ENCODE measurements at places on chromosomes 7 and 10.
A peak's percentile ranks its signal among the peaks of the same experiment; 100 is the strongest.

DNA sequence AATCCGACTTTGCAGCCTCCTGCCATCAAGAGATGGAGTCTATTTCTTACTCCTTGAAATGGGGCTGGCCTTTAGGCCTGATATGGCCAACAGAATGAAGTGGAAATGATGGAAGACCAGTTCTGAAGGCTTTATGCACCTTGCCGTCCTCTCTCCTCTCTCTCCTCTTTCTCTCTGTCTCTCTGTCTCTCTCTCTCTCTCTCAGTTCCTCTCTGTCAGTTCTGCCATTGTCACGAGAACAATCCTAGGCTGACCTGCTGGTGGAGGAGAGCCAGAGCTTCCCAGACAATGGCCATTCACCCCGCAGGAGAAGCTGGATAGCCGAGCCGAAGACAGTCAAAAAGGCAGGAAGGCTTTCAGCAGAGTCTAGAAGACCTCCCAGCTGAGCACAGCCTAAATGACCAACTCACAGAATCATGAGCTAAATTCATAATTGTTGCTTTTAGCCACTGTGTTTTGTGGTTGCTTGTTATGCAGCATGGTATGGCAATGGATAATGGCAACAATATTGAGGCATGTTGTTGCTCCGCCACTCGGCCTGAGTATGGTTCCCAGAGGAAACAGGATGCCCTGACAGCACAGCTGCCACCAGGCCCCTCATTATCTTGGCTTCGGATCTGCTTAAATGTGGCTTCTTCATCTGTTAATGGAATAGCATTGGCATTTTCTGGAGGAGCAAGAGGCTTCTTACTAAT, 35.5 kb downstream of the FRMPD2 start:
- DNase-seq, result no peak

DNA sequence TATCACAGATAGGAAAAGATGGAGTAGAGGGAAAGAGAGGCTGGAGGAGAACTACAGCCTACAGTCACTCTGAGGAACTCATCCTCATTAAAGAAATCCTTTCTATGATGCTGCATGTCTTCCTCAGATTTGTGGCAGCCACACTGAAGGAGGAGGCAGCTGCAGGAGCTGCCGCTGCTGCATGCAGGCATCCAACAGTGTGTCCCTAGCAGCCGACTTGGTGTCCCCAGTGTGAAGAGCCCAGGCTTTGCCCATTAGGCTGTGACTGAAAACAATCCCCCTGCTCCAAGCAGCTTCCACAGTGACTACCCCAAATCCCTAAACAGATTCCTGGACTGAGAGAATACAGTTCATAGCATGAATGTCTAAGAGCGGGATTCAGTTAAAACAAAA, 23.1 kb downstream of the SKIDA1 start:
- no peak for DNase-seq

GRCh38 chr7:67309764-67310549, 313.3 kb downstream of the TYW1 start:
- DNase-seq, result no peak

DNA sequence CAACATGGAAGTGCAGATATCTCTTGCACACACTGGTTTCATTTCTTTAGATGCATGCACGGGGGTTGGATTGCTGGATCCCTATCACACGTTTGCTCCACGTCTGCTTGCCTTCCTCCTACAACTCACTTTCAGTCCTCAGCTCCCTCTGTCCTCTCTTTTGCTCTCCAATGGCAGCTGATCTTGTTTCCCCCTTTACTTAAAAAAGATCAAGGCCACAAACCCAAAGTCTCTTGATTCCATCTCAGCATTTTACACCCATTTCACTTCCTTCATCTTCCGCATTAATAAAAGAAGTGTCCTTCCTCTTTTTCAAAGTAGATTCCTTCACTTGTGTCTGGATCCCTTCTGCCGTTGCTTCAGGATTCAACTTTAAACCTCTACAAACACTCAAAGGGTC, 245.2 kb downstream of the DOCK4 start:
- DNase-seq, result no peak

- DNase-seq, result no peak
Measured at GRCh38 chr7:122628651-122629411, 70.1 kb downstream of the RNF133 start.

- DNase-seq, result no peak
Measured at GRCh38 chr10:97131666-97132065, 54.1 kb downstream of the SLIT1 start.

DNA sequence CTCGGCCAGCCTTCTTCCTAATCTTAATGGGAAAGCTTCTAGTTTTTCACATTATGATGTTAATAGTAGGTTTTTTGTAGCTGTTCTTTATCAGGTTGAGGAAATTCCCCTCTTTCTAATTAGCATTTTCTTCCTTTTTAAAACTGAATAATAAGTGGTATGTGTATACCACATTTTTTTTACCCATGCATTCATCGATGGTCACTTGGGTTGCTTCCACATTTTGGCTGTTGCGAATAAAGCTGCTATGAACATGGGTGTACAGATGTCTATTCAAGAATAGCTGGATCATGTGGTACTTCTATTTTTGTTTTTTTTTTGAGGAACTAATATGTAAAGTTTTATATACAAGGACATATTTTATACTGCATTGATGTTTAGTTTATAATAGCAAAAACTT, 44.3 kb downstream of the NRF1 start:
- no peak for DNase-seq

GRCh38 chr10:42783181-42783549, 570 bp downstream of the BMS1 start:
- no peak for DNase-seq

GRCh38 chr7:91344911-91345310, 80.7 kb downstream of the FZD1 start:
- DNase-seq, result no peak

DNA sequence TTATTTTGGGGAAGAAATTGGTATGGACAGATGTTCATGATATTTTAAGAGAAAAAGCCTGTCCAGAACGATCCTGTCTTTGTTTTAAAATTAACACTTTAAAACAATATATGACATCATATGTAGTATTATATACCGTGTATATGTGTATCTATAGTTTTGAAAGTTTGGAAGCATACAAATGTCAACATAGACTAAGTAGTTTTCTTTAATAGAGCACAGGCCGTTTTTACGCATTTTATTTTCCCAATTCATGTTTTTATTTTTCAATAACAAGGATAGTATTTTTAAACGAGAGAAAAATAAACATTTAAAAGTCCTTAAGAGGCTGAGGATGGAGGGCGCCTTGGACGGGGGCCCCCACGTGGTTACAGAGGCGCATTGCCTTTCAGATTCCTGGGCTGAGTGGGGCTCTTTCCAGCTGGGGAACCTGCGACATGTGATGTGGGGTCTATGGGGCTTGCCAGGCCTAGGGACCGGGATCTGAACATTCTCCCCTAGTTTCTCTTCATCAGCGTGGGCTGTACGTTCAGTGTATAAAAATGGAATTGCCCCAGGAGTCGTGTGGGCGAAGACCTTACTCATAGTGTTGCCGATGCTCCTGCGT, 127.8 kb upstream of the ZNF746 start:
- no peak for DNase-seq

- DNase-seq, result no peak
Measured at GRCh38 chr7:12661581-12661980, 25.9 kb upstream of the ARL4A start.

DNA sequence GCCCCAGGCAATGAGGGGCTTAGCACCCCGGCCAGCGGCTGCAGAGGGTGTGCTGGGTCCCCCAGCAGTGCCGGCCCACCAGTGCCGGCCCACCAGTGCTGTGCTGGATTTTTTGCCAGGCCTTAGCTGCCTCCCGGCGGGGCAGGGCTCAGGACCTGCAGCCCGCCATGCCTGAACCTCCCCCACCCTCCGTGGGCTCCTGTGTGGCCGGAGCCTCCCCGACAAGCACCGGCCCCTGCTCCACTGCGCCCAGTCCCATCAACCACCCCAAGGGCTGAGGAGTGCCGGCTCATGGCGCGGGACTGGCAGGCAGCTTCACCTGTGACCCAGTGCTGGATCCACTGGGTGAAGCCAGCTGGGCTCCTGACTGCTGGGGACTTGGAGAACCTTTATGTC, 3.5 kb upstream of the ACSL5 start:
- DNase-seq, result no peak

- DNase-seq, result no peak
Measured at GRCh38 chr10:130751851-130752250, 559.7 kb downstream of the TCERG1L start.

GRCh38 chr7:90446137-90446899, 23.1 kb upstream of the PTTG1IP2 start:
- DNase-seq, result no peak

DNA sequence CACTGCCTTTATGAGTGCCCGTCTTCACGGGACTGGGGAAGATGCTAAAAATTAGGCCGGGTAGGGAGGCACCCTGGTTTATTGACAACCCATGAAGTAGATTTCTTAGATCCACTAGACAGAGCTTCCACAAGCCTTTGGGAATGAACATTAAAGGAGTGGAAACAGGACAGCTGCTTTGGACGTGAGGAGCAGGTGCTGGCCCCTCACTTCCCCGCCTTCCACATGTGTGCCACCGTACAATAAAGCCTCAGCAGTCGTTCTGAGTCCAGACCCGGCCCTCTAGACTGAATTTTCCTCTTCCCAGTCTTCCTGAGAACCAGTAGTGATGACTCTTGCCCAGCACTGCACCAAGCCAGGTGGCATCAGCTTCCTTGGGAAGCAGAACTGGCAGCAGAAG, 282.4 kb downstream of the CELF2 start:
- DNase-seq, result no peak

DNA sequence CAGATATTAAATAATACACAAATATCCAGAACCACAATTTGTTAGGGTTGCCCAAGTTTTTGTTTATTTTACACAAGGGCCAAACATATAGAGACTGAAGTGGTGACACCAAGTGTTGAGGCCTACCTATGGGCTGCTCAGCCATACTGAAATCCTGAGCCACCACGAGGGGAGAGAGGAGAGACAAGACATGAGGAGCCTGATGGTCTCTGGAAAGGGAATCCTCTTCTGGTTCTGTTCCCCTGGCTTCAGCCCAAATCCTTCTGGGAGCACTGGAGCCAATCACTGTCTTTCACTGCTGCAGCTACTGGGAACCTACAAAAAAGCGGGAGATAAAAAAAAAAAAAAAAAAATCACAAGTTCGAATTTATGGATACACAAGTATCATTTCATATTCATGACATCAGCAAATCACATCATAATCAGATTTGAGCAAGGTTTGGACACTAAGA, 1.9 kb downstream of the SKIDA1 start:
- DNase-seq, result no peak

DNA sequence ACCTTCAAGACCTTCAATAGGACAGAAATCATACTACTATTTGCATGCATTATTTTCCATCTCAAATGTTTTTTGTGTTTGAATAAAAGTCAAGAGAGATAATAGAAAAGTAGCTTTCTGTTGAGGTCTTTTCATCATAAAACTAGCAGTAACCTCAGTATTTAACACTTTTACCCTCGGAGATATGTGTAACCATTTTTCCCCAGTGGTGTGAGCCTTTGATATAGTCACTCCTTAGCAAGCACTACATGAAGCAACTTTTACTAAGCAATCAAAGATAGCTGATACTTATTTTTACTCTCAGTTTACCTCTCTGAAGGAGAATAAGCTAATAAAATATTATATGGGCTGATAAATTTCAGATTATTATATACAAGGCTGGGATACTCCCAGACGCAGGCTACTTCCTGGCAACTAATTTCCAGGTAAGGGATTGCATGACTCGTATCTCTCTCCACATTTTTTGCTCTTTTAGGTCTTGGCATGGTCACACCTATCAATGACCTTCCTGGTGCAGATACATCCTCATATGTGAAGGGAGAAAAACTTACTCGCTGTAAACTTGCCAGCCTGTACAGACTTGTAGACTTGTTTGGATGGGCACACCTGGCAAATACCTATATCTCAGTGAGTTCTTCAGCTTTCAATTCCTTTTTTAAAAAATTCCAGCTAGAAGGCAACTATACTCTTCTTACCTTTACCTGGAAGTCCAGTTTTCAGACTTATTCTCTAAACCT, 91.5 kb upstream of the MXI1 start:
- no peak for DNase-seq

DNA sequence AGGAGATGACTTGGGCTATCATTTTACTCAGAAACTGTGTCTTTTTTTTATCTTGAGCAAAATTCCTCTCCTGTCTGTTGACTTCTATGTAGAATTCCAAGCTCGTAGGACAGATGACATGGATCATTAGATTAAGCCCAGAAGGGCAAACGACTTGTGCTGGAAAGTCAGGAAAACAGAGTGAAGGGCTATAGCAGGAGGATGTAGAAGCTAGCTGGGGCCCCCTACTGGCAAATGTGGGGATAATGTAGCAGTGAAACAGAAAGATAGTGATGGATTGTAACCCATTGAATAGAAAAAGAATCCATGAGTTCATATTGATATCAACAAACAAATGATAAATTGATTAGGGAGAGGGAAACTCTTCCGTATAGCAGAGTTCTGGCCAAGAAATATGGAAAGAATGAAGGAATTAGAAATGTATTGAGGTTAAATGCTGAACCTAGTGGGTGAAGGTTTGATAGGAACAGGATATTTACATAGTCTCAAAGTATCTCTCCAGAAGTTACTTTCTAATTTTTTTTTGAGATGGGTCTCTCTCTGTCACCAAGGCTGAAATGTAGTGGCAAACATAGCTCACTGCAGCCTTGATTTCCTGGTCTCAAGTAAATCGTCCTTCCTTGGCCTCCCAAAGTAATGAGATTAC, 103.6 kb downstream of the LYZL1 start:
- peak; percentile 18 for DNase-seq

DNA sequence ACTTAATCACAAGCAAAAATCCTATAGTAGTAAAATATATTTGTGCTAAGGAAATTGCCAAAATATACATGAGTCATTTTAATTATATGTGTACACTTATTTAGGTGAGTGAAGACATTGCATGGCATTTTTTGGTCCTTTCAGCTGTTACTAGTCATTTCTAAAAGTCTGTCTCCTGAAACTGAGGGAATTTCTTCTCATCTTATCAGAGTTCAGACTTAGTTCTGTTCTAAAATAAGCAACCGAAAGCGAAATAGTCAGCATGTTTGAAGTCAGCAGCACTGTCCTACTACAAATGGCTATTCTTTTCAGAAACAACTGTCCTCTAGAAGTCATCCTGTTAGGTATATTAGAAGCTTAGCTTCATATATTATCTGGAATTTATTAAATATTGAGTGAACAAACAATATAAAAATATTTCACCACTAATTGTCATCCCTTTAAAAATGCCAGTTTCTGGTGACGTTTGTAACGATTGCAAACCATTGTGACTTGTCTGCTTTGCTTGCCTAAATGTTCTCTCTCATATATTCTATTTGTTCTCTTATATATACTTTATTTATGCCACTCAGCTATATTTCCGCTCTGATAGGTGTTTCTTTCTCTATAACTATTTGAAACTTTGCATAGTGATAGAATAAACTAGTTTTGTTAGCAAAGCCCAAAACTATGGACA, 227.4 kb upstream of the KAT6B start:
- DNase-seq, result no peak

- DNase-seq, result no peak
Measured at GRCh38 chr10:128191847-128192246, 65.6 kb upstream of the MKI67 start.

GRCh38 chr10:95405655-95406054, 114.9 kb upstream of the PDLIM1 start:
- no peak for DNase-seq
